Kidney epithelial cell (primary cell): ENCODE measurements at places on chromosomes 5 and 9.

GRCh38 chr5:121288781-121289180 lies 562.9 kb upstream of the FTMT start:
- DNase-seq: no peak

DNA sequence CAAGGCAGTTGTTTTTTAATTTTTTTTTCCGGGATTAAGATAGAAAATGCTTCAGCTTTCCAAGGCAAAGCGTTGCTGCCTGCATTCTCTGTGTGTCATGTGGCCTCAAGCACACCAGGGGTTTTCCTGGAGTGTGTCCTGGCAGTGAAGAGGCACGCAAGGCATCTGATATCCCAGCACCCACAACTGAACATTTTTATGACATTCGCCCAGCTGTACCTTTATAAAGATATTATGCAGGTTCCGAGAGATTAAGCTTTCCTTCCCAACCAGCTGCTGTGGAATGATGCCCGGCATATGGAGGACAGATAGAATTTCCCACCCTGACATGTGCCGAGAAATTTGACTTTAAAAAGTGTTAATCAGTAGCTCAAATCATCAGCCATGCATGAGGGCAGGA lies 205.6 kb downstream of the GADD45G start:
- DNase-seq: peak; percentile 37

GRCh38 chr5:7955476-7955875 lies 86.5 kb downstream of the MTRR start:
- no peak for DNase-seq

DNA sequence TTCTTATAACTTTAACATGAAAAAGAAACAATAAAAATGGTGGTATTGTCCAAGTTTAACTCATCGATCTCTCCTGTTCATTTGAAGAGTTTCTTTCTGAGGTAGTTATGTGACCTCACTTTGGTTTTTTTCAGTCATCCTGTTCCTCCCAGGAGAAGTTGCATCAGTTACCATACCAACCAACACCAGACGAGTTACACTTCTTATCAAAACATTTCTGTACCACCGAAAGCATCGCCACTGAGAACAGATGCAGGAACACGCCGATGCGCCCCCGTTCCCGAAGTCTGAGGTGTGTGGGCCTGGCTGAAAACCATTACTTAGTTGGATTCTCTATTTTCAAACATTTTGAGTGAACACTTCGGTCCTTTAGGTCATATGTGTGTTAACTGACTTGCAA lies 96.3 kb downstream of the CD180 start:
- no peak for DNase-seq

DNA sequence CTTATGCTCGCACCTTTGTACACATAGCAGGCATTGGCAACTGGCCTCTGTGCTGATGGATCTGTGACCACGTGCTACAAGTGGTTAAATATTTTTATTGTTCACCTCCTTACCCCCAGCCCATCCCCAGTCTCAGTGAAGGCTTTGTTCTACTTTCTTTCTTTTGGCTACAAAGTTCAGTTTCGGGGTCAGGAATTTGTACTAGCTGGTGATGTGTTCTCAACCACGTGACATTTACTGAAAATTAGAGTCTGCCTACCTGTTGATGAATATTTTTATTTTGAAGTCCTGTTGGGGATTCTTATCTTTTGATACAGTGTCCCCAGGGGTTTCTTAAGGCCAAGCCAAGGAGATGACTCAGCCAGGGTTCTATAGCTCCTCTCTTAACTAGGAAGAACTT lies 47.8 kb downstream of the C9orf57 start:
- DNase-seq: no peak

DNA sequence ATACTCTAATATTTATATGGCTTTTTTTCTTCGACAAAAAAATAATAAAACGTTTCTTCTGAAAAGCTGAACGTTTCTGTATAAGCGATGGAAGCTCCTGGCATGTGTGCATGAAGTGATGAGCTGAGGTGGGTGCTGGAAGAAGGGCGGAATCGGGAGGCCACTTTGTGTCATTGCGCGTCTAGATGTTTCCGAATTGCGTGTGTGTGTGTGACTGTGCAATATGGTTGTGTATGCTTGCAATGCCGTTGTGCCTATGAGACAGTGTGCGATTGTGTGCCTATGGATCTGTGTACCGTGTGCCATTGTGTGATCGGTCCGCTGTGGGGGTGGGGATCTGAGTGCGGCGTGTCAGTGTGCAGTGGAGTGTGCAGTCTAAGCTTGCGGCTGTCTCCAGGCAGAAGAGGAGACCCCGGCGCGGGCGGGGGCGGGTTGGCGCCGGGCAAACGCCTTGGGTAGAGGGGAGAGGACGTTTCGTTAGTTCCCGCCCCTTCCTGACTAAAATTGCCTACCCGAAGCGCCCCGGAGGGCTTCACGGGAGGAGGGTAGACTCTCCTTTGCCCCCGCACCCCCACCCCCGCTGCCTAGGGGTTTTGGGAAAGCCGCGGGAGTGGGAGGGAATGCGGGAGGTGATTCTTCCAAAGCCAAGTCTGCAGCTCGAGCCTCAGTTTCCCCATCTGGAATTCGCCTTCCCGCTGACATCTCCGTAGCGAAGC lies 24.2 kb downstream of the PCDHGC5 start:
- no peak for DNase-seq

GRCh38 chr5:34674187-34674586 lies 18.1 kb downstream of the RAI14 start:
- DNase-seq: no peak
